ENCODE measurements at places on chromosomes 11 and 22. TPM values are rescaled to one million over a fixed set of nuclear protein-coding genes. Genes with fewer than 3 reads are reported as not detected.

P4HA3 gene
- 5.6 TPM for total RNA-seq

KDM4D gene
- 1.0 TPM for total RNA-seq

HPS4 gene
- total RNA-seq = 49.1 TPM

NRIP3 gene
- total RNA-seq = 10.2 TPM

PAX6 gene
- 0.76 TPM for total RNA-seq

MYO18B gene
- 0.22 TPM for total RNA-seq

RIMBP3C gene
- total RNA-seq = 0.32 TPM

RPS25 gene
- 2,715 TPM for total RNA-seq

SLC6A5 gene
- not detected for total RNA-seq

RAG1 gene
- total RNA-seq = 0.86 TPM

CHRM1 gene
- total RNA-seq = not detected

PRODH gene
- total RNA-seq = under 0.01 TPM

OR52H1 gene
- total RNA-seq = 0.65 TPM

FIBIN gene
- total RNA-seq = 6.0 TPM

OR52I2 gene
- not detected for total RNA-seq

TRAF6 gene
- 12.0 TPM for total RNA-seq

GLYAT gene
- total RNA-seq = not detected

P2RX6 gene
- total RNA-seq = 3.1 TPM

SCN4B gene
- total RNA-seq = 0.52 TPM

KDM4E gene
- not detected for total RNA-seq

C11orf87 gene
- total RNA-seq = 0.13 TPM

OR2AG1 gene
- total RNA-seq = under 0.01 TPM

MIOX gene
- not detected for total RNA-seq

ZP1 gene
- not detected for total RNA-seq

ROBO4 gene
- 0.26 TPM for total RNA-seq

OR51E2 gene
- total RNA-seq = not detected
